Motor neuron (in vitro differentiated cells): ENCODE measurements at places on chromosomes 11 and 22. TPM values are rescaled to one million over a fixed set of nuclear protein-coding genes. Genes with fewer than 3 reads are reported as not detected.

- ATAC-seq: no peak
These were observed 15.7 kb downstream of the TSPAN32 start for GRCh38 chr11:2317354-2318050.

- ATAC-seq: peak; percentile 85
These were observed at the start of gene CCDC117 for GRCh38 chr22:28772633-28773460. CCDC117 (plus strand) TSS chr22:28772695; CDS start chr22:28772850, 155 bp downstream.

DNA sequence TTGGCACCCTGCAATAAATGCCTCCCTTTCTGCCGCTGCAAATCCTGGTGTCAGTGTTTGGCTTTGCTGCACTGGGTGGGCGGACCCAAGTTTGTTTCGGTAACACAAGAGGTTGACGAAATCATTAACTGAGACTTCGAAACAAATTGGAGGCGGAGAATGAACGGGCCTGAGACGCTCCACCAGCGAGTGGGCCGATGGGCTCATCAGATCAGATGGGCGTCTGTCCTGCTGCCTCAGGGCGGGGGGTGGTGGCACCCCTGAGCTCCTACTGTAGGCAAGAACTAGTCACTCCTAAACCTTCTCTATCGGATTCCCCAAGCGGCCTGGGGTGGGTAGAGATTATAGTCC lies 918 bp upstream of the CAPN5 start:
- no peak for ATAC-seq

GRCh38 chr22:32967386-32968101 lies 90.6 kb downstream of the SYN3 start:
- ATAC-seq: peak; percentile 65

The THRSP gene
- total RNA-seq: 0.36 and 2.7 TPM in 2 replicates

DNA sequence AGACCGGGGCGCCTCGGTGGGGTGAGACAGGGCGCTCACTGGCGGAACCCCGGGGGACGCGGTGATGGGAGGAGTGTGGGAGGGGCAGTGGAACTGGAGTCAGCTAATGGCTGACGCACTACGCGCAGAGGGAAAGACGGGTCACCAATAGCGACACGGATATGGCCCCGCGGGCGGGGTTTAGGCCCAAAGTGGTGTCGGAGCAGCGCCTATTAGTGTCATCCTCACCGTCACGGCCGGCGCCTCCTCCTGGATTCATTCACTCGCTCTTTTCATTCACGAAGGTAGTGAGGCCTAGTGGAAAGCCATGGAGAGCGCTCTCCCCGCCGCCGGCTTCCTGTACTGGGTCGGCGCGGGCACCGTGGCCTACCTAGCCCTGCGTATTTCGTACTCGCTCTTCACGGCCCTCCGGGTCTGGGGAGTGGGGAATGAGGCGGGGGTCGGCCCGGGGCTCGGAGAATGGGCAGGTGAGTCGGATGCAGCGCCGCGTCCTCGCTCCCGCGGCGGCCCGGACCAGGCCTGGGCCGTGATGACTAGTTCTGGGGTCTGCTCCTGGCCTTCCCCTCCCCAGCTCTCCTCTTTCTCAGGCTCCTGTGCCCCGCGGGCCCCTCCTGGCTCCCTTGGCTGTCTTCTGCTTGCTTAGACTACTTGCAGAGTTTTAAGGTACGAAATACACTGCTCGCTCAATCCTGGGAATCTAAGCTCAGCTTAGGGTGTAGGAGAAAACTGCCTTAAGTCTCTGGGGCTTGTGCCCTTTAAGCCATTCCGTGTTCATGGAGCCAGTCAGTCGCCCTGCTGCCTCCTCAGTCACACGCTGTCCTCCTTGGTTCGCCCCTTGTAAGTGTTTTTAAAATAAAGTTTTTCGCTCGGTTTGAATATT lies at the start of gene HSD17B12:
HSD17B12 (plus strand) TSS at position 218 of the 880 bp plus-strand sequence; CDS start at position 308, 90 bp downstream.
- ATAC-seq: peak; percentile 97

The MOGAT2 gene
- total RNA-seq: 0.13 and 0.27 TPM in 2 replicates

GRCh38 chr11:126098204-126098769 lies 35.6 kb upstream of the CDON start:
- no peak for ATAC-seq

The MPZL2 gene
- total RNA-seq: 0.67 TPM in 1 of 2 replicates, not detected in the other

The PIWIL4 gene
- total RNA-seq: 0.78 and 2.5 TPM in 2 replicates

The ZP1 gene
- 0.32 and 0.56 TPM in 2 replicates for total RNA-seq

- no peak for ATAC-seq
These were observed 14.3 kb upstream of the CBX6 start for GRCh38 chr22:38886333-38886732.
